ENCODE measurements at places on chromosomes 2 and 18.

DNA sequence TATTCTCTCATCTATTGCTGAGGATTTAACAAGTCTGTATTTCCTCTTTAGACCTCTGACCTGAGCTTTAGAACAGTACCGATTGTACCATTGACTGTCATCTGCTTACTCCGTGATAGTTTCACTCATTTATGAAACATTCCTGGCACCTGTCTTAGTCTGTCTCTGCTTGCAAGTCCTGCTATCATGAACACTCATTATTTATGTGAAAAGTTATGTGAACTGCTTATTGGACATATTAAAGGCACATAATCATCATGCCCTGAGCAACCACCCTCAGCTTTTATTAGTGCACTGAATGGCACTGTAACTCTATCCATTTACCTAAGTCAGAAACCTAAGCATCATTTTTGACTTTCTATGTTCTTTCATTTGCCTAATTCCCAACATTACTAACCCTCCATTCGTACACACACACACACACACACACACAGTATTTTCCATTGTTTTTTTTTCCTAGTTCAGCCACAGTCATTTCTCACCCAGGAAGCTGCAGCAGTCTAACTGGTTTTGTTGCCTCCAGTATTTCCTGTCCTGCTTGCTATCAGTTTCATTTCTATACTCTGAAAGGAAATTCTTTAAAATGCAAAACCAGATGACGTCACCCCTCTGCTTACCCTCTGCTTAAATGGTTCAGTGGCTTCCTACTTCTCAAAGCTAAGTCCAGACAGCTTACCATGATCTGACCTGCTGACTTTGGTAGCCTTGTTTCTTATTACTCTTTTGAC, 146.1 kb downstream of the HAUS1 start:
- DNase-seq: no peak

DNA sequence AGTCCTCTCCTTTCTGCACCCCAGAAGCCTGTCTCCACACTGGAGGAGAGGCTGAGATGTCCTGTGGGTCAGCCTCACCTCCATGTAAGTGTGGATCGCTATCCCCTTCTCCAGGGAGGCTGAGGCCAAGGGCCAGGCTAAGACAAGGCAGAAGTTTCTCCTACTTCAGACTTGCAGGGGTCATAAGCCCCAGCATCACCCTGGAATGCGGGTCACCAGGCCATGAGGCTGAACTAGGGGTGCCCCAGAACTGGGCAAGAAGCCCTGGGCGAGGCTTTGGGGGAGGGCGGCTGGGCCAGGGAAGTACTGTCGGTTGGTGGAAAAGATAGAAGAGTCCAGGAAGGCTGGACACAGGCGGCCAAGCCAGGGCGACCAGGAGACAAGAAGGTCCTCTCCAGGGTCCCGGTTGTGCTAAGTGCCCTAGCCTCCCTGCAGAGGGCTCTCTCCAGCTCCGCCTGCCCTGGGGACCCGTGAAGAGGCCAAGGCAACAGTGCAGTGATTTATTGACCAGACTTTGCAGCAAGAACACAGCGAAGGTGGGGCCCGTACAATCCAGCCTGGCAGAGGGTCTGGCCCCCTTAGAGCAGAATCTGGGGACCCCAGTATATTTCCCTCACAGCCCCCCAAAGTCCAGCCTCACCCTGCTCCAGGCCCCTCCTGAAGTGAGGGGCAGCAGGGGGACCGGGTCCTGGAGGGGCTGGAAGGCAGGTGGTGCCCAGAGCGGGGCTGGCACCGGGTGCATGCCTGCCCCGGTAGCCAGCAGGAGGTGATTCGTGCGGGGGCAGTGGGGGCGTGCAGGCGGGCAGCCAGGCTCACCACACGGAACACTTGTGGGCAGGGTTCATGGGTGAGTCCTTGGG, 8.1 kb downstream of the ECEL1 start:
- no peak for DNase-seq

DNA sequence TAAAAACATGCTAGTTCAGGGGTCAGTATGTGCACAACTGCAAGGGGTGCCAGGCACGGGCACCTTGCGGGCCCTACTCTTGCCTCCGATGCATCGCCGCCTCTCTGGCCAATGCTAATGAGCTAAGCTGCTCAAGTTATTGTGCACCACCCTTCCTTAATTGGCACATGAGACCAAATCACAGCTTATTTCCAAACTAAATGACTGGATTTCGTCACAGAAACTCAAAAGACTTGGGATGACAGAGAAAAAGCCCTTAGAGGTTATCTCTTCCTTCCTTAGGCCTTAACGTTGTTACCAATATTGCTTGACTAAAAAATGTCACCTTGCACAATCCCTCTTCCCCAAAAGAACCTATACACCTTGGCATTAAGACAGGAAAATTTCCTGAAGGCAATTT, 7.7 kb downstream of the RNF149 start:
- DNase-seq: no peak

DNA sequence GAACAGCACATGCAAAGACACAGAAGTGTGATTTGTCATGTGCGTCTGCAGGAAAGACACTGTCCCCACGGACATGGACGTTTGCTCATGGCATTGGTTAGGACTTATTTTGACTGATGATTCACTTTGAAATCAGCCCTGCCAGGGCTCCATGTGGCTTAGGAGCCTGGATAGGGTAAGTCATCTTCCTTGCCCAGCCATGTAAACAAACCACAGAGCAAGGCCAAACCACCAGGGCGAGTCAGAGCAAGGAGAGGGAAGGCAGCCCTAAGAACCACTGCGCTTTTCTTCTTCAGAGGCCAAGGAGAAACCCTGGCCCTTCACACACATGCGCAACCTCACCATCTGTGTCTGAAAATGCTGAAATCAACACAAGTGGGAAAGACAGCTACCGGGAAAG, 88.8 kb downstream of the GFPT1 start:
- no peak for DNase-seq

DNA sequence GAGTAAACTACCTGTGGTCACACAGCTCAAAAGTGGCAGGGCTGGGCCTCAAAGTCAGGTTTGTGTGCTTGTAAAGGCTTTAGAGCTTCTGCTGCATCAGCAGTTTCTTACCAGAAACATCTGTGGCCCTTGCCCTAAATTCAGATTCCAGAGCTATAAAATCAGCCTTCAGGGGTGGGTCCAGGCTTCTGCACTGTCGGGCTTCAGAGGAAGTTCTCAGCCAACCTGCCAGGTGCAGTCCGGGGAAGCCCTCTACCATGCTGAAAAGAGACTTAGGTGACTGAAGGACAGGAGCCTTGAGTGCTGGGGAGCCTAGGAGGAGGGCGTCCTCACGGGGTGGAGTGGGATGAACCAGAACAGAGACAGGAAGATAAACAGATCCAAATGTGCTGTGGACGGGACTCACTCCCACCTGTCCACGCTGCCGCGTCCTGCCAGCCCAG, 69.9 kb upstream of the HS6ST1 start:
- no peak for DNase-seq

DNA sequence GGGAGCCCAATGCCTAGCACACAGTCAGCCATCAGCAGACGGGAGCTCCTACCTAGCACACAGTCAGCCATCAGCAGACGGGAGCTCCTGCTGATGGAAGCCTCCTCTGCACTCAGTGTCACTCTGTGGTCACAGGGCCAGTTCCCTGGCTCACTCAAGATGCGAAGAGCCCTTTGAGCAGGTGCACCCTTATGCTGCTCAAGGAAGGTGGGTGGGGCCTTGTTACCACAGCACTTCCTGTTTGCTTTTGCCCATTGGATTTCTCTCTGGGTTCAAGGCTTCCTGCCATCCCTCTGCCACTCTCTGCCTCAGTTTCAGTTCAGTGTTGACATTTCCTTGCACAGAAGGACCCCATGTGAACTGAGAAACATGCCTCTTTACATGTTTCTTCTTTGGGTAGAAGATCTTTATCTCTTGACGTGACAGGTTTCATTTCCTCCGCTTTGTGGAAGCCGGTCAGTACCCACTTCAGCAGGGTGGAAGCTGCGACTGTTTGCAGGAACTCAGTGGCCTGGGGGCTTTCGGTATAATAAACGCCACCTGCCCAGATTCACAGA, 11.6 kb downstream of the TRIB2 start:
- DNase-seq: no peak

GRCh38 chr18:31783059-31783458, 22.4 kb upstream of the SLC25A52 start:
- DNase-seq: no peak

DNA sequence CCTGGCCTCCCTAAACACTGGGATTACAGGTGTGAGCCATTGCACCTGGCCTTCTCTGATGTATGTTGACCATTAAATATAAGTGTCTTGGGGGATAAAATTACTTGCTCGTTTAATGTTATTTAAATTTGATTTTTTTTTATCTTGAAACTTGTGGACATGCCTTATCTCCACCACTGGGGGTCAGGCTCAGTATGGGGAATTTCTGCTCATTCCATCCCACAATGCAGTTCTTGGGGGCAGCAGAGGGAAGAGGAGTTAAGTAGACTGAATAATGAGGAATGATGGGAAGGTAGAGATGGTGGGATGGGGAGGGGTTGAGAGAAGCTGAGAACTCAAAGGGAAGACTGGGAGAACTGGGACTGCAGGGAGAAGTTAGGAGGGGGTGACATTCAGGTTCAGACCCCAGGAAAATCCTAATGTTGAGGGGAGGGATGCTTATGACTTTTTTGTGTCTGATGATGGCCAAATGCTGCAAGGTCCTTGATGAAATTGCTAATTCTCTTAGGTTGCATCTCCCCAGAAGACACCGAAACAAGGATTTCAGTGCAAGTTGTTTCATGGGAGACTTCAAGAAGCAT, 174.2 kb downstream of the MIB1 start:
- DNase-seq: peak; percentile 46

DNA sequence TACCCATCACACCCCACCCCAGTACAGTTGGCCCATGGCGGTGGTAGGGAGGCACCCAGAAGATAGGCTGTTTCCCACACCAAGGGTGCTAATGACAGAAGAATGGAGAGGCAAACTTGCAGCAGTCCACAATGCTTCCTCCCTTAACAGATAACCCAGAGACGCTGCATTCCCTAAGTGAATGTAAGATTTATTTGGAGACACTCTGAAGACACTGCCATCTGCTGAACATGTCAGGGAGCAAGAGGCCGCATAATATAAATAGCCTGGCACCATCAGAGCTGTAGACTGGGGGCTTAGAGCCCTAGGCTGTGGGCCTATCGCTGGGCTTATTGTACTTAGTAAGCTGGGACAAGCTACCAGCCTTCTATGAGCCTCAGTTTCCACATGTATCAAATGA, 2.2 kb upstream of the IWS1 start:
- no peak for DNase-seq

DNA sequence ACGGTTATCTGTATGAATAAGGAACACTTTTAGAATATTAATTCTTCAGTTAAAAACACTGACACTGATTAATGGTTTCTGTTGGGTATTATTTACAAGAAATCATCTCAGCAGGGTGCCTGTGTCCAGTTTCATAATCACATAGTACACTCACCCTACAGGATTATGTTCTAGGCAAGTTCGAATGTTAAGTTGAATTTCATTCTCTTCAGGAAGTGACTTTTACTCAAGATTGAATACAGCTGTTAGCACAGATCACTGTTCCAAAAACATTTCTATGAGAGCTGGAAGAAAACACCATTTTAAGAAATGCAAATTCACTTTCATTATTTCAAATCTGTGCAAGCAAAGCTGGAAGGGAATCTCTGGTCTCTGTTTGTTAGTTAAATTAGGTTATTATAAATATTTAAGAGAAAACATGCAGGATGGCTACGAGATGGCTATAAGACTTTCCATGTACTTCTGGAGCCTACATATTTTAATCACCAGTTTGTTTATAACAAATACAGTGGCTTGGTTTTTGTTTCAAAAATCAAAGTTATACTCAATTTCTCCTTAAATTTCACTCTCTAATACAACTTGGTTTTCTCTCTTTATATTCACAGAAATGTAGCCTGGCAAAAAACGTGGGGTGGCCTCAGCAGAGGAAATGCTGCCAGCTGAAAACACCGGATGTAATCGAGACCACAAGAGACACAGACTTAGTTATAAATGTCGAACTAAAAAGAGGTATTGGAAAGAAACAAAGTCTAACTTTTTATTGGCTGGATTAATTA, 65.8 kb downstream of the RBMS1 start:
- DNase-seq: no peak

DNA sequence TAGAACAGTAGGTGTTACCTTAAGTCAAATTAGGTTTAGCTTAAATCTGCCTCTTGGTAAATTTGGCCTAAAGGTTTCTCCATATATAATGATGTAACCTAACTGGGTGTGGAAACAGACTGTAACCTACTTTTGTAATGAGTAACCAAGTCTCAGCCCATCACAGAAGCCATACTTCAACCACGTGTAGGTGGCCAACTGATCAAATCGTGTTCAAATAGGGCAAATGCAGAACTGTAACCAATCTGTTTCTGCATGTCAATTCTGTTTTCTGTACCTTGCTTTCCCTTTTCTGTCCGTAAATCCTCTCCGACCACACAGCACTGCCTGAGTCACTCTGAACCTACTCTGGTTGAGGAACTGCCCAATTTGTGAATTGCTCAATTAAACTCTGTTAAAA, 34.0 kb upstream of the PLA2R1 start:
- DNase-seq: no peak

DNA sequence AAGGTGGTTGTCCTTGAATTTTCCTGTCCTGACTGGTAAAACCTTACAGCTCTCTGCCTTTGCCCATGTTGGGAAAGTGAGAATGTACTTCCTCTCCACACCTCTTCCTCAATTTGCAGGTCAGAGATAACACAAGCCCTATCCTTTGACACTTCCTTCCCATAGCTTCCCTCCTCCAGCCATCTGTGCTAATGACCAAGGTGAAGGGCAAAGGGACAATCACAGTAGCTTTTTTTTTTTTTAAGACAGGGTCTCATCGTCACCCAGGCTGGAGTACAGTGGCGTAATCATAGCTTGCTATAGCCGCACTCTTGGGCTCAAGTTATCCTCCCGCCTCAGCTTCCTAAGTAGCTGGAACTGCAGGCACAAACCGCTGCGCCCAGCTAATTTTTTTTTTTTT, 24.3 kb upstream of the STPG4 start:
- no peak for DNase-seq

GRCh38 chr2:19801367-19802080, 100.3 kb downstream of the TTC32 start:
- no peak for DNase-seq

DNA sequence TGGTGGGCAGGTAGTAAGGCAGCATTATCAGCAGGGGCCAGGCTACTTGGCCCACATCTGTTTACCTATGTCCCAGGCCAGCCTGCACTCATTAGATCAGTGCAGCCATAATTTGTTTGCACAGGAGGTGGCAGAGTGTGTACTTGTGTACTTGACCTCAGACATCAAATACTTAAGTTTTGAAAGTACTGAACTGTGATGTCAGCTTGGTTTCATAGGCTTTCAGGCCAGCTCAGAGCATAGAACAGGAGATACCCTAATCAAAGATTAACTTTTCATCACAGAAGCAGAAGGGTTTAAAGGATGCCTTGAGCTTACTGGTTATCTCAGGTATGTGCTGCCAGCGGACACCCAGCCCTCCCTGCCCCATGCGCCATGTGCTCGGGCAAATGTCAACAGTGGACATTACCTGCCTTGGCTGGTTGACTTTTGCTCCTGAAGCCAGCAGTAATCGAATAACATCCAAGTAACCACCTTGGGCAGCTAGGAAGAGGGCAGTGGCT, 33.2 kb downstream of the ANKRD29 start:
- DNase-seq: no peak

GRCh38 chr2:189002079-189002478, 27.9 kb downstream of the COL3A1 start:
- no peak for DNase-seq

Measured in COR-L47 (cell line).